GM23338 (cell line): ENCODE measurements at places on chromosomes 5 and 9. TPM values are rescaled to one million over a fixed set of nuclear protein-coding genes. Genes with fewer than 3 reads are reported as not detected.

DNA sequence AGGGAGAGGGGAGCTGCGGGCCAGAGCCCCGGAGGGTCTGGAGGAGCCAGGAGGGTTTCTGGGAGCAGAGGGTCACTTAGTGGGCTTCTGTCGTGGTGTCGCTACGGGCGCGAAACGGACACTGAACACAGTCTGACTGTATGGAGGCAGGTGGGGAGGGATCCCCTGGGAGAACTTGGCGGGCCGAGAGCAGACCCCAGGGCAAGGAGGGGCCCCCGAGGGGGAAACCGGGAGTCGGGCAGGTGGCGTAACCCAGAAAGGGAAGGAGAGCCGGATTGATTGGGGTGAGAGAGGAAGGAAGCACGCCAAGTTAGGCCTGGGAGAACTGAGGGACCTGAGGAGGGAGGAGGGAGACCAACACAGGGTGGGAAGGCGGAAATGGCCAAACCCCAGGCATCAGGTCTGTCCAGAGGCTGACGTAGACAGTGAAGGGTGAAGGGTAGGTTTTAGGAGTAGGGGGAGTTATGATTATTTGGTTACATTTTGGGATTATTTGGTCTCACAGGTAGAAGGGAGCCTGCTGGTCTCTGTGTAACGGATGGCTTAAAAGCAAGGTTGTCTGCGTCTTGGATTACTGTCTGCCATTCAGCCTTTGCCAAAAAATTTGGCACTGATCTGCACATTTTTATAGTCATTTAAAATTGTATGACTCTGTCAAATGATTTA is 3.3 kb upstream of the MSMP start:
- H3K4me1 ChIP-seq: peaks cover 18% of the 10 kb centered on the region
- H3K27ac ChIP-seq: peak overlapping the region; percentile 99
- peak; percentile 85 for DNase-seq
- H3K36me3 ChIP-seq: no peaks in the 10 kb centered on the region

- no peak overlapping the region for H3K27ac ChIP-seq
- no peaks in the 10 kb centered on the region for H3K4me1 ChIP-seq
- H3K36me3 ChIP-seq: no peaks in the 10 kb centered on the region
- no peaks in the 10 kb centered on the region for H3K27me3 ChIP-seq
- H3K4me3 ChIP-seq: no peak overlapping the region
These were observed 10.9 kb upstream of the NKD2 start for GRCh38 chr5:997711-998110.

GRCh38 chr5:139711067-139711905 is 63.1 kb downstream of the CXXC5 start:
- no peaks in the 10 kb centered on the region for H3K36me3 ChIP-seq
- peak overlapping the region; percentile 88 for H3K27ac ChIP-seq
- H3K27me3 ChIP-seq: peaks cover 10% of the 10 kb centered on the region
- peak overlapping the region; percentile 76 for H3K4me3 ChIP-seq
- peaks cover 34% of the 10 kb centered on the region for H3K4me1 ChIP-seq

DNA sequence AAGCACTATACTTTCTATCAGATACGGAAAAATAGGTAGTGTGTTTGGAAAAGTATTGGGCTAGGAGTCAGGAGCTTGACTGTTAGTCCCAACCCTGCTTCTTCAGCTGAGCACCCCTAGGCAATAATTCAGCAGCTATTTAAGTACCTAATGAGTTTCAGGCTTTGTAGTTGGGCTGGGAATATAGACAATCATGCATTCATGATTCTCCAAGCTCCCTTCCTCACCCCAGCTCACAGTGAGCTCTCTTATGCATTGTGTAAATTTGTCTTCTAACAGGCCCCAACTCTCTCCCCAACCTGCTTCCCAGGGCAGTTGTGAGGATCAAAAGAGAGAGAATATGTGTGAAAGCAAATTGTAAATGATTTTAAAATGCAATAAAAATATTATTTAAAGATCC is 201.2 kb downstream of the MSX2 start:
- no peak for DNase-seq
- no peak overlapping the region for H3K4me3 ChIP-seq
- H3K27me3 ChIP-seq: no peaks in the 10 kb centered on the region
- H3K36me3 ChIP-seq: no peaks in the 10 kb centered on the region
- peaks cover 13% of the 10 kb centered on the region for H3K4me1 ChIP-seq

- H3K36me3 ChIP-seq: no peaks in the 10 kb centered on the region
- DNase-seq: peak; percentile 8
- no peaks in the 10 kb centered on the region for H3K27me3 ChIP-seq
These were observed 99.8 kb downstream of the ACTL7B start for GRCh38 chr9:108755979-108756378.

GRCh38 chr5:133314086-133314485 is 262.3 kb downstream of the HSPA4 start:
- DNase-seq: no peak
- no peak overlapping the region for H3K27ac ChIP-seq
- H3K27me3 ChIP-seq: no peaks in the 10 kb centered on the region
- H3K4me3 ChIP-seq: no peak overlapping the region
- no peaks in the 10 kb centered on the region for H3K4me1 ChIP-seq

The MLANA gene
- total RNA-seq: not detected in 2 replicates

The SLC25A48 gene
- total RNA-seq: 1.4 and 1.5 TPM in 2 replicates

GRCh38 chr5:81859624-81860023 is 108.7 kb upstream of the SSBP2 start:
- no peak for DNase-seq
- no peak overlapping the region for H3K4me3 ChIP-seq
- no peaks in the 10 kb centered on the region for H3K36me3 ChIP-seq

- H3K4me1 ChIP-seq: peaks cover 53% of the 10 kb centered on the region
- peaks cover 28% of the 10 kb centered on the region for H3K27me3 ChIP-seq
- peak overlapping the region; percentile 65 for H3K4me3 ChIP-seq
- no peaks in the 10 kb centered on the region; the same call in 1 of the 2 replicates for H3K36me3 ChIP-seq
These were observed 67.9 kb upstream of the UNC5A start for GRCh38 chr5:176742246-176743105.

DNA sequence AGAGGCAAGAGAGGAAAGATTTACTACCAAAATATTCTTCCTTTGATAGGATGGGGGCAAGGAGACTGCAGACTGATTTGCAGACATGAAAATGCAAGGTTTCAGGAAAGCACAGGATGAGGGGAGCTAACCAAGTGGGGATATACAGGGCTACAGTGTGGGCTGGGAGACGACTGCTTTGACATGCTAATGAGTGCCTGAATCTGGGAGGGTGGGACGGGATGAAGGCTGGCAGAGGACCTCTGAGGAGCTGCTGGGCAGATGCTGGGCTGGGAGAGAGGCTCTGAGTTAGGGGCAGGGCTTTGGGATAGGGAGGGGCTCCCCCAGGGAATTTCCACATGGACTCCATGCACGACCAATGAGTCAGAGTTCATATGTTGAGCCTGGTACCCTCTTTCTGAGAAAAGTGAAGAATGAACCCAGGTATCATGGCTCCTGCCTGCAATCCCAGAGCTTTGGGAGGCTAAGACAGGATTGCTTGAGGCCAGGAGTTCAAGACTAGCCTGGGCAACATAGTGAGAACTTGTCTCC is 4.9 kb upstream of the CPLX2 start:
- no peaks in the 10 kb centered on the region for H3K36me3 ChIP-seq
- no peak overlapping the region for H3K4me3 ChIP-seq
- H3K27me3 ChIP-seq: peaks cover 14% of the 10 kb centered on the region; the same call in 1 of the 2 replicates
- H3K27ac ChIP-seq: no peak overlapping the region

DNA sequence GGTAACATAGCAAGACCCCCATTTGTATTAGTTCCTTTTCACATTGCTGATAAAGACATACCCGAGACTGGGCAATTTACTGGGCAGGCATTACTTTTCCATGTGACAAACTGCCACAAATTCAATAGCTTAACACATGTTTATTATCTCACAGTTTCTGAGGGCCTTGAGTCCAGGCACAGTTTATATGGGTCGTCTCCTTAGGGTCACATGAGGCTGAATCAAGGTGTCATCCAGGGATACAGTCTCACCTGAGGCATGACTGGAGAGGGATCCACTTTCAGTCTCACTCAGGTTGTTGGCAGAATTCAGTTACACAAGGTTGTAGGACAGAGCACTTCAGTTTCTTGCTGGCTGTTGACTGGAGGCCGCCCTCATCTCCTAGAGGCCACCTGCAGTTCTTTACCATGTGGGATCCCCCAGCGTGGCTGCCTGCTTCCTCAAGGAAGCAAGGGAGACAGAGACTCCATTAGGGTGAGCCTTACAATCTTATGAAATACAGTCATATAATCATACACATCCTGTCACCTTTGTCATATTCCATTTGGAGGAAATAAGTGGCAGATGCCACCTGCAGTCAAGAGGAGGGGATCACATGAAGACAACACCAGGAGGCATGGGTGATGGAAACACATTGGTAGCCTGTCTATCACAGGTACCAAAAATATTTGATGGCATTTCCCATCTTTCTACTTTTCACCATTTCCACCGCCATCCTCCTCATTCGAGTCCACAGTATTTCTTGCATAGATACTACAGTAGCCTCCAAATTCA is 15.1 kb upstream of the ERAP1 start:
- no peak overlapping the region for H3K4me3 ChIP-seq
- no peaks in the 10 kb centered on the region for H3K36me3 ChIP-seq
- no peaks in the 10 kb centered on the region for H3K27me3 ChIP-seq
- no peak overlapping the region for H3K27ac ChIP-seq
- no peak for DNase-seq

DNA sequence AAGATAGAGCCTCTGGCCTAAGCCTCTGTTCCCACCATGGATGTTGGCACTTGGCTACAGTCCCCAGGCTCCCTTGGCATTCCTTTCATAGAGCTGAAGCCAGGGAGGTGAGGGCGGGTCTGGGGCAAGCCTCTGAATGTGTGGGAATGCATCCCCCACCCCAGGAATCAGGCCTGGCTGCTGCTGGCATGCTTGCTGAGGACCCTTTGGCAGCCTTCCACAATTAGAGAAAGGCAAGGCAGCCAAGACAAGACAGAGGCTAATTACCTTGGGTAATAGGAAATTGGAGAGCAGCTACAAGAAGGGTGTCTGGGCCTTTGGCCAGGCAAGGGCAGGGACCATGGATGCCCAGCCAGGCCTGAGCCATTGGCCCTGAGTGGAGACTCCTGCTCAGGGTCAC is 204.4 kb upstream of the TRIM32 start:
- DNase-seq: peak; percentile 77
- no peak overlapping the region for H3K4me3 ChIP-seq
- H3K4me1 ChIP-seq: peaks cover 14% of the 10 kb centered on the region

DNA sequence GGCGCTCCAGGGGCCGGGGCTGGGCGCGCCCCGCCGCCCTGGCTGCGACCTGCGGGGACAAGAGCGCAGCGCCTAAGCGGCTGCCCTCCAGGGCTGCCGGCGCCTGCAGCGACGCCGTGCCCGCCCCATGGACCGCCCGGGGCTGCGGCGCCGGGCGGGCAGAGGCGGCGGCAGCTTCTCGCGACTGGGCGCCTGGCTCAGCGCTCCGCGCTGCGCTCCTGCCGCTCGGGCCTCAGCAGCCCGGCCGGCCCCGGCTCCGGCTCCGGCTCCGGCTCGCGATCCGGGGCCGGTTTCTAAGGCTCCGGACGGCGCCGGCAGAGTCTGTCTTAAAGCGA is at the start of gene PITX1:
Gene PITX1 (minus strand): TSS at position 328 of the 335 bp plus-strand sequence. CDS start 347 bp downstream, outside the sequence.
- DNase-seq: no peak
- no peak within 1 kb of the TSS for H3K27ac ChIP-seq
- peaks cover 38% of the 10 kb centered on the region; the same call in 1 of the 2 replicates for H3K4me1 ChIP-seq
- H3K36me3 ChIP-seq: no peaks in the 10 kb centered on the region

DNA sequence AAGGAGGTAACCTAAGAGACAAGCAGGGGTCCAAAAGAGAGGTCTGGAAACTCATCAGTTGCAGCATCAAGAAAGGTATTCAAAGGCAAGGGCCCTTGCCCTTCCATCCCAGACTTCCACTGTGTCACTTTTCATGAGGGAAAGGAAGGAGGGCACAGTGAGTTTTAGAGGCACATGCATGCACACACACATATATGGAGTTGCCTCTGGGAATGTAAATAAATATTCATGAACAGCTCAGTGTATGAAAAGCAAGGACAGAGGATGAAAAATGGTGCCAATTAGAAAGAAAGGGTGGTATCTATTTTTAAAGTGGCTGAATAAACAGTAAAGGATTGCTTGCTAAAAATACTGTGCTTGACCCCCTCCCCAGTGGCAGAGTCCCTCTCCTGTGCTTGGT is 105.3 kb upstream of the LRRTM2 start:
- H3K4me1 ChIP-seq: peaks cover 20% of the 10 kb centered on the region
- no peak overlapping the region for H3K4me3 ChIP-seq
- H3K27me3 ChIP-seq: no peaks in the 10 kb centered on the region
- no peaks in the 10 kb centered on the region for H3K36me3 ChIP-seq
- no peak overlapping the region for H3K27ac ChIP-seq

- H3K4me3 ChIP-seq: no peak overlapping the region
- no peaks in the 10 kb centered on the region for H3K27me3 ChIP-seq
- H3K36me3 ChIP-seq: no peaks in the 10 kb centered on the region
- H3K4me1 ChIP-seq: peaks cover 8% of the 10 kb centered on the region
- no peak overlapping the region for H3K27ac ChIP-seq
These were observed 166.0 kb downstream of the ROR2 start for GRCh38 chr9:91783876-91784672.

DNA sequence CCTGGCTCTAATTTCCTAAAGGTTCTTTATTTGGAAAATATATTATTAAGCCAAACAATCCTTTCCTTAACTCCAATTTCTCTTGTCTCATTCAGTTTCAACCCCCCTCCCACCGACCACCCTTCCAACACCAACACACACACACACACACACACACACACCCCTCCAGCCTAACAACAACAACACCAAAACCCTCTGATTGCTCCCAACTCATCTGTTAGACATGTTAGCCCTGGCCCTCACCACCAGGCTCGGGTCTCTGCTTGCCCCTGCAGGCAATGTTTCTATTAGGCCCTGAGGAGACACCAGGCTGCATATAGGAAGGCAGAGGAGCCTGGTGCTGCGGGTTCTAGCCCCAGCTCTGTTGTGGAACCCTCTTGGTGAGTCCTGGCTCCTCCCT is 18.4 kb upstream of the TRAF1 start:
- no peak overlapping the region for H3K4me3 ChIP-seq
- H3K27me3 ChIP-seq: no peaks in the 10 kb centered on the region
- no peak for DNase-seq
- no peak overlapping the region for H3K27ac ChIP-seq
- H3K36me3 ChIP-seq: no peaks in the 10 kb centered on the region
- H3K4me1 ChIP-seq: peaks cover 30% of the 10 kb centered on the region

GRCh38 chr9:100111235-100111634 is 12.2 kb downstream of the INVS start:
- peaks cover 9% of the 10 kb centered on the region; the same call in 1 of the 2 replicates for H3K4me1 ChIP-seq
- no peak overlapping the region for H3K4me3 ChIP-seq
- no peak for DNase-seq
- no peaks in the 10 kb centered on the region for H3K27me3 ChIP-seq
- no peaks in the 10 kb centered on the region for H3K36me3 ChIP-seq
- H3K27ac ChIP-seq: no peak overlapping the region; the same call in 1 of the 2 replicates

- DNase-seq: no peak
- no peak overlapping the region for H3K4me3 ChIP-seq
- H3K27me3 ChIP-seq: no peaks in the 10 kb centered on the region
These were observed 1176.9 kb upstream of the NUDT12 start for GRCh38 chr5:104739503-104739902.

- no peak overlapping the region for H3K4me3 ChIP-seq
- H3K27me3 ChIP-seq: no peaks in the 10 kb centered on the region
- H3K36me3 ChIP-seq: no peaks in the 10 kb centered on the region
- no peak overlapping the region for H3K27ac ChIP-seq
- 0 out of 2 replicates have a peak, but pooled peaks cover 5% of the 10 kb centered on the region for H3K4me1 ChIP-seq
These were observed 32.9 kb downstream of the PALM2AKAP2 start for GRCh38 chr9:109812818-109813281.

The S100Z gene
- total RNA-seq: not detected in 2 replicates
